ENCODE measurements at places on chromosomes 7 and 10. TPM values are rescaled to one million over a fixed set of nuclear protein-coding genes. Genes with fewer than 3 reads are reported as not detected.

Gene ANKRD30A
- not detected for total RNA-seq

Gene GNAT3
- total RNA-seq, result not detected

Gene INTS1
- 94.3 TPM for total RNA-seq

Gene SDK1
- total RNA-seq, result 0.16 TPM

Gene LRIT2
- total RNA-seq, result not detected

Gene MET
- total RNA-seq, result 2.2 TPM

Gene PNLIP
- not detected for total RNA-seq

Gene PIP
- not detected for total RNA-seq

Gene EXOC4
- total RNA-seq, result 53.0 TPM

Gene CUX1
- 31.5 TPM for total RNA-seq
